Bronchial epithelial cell (primary cell): ENCODE measurements at places on chromosomes 2 and 18. TPM values are rescaled to one million over a fixed set of nuclear protein-coding genes. Genes with fewer than 3 reads are reported as not detected.

DNA sequence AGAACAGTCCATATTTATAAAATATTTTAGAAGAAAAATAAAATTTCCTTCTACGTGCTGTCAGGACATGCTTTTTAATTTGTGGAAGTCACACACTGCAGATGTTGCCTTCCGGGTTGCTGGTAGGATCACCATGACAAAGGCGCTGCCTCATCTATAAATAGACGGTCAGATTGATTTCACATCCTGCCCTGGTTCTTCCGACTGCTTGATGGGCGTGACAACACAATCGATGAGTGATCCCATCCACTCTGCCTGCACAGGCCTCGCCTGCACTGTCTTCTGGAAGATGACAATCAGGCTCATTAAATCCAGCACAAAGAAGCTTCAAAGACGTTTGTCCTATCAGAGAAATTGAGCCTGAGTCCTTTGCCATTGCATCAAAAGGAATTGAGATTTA, 318.9 kb upstream of the TRIB2 start:
- peak; percentile 36 for DNase-seq

Gene FEV
- total RNA-seq: not detected in 2 replicates

DNA sequence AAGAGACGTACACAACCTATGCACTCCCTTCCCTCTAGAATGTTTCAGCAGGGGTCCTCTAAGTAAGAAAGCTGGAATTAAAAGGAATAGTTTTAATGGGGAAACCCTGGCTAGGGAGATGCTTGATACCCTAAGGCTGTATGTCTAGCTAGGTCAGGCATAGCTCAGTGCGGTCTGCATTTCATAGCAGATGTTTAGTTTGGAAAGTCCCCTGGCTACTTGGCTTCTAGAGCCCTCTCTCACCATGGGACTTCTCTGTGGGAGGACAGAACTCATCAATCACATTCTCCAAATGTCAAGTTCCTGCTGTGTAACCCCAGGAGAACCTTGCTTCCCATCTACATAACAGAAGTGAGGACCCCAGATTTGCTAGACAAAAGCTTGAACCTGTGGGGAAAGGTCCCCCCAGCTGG, 24.1 kb upstream of the ANXA4 start:
- DNase-seq: peak; percentile 6

Gene C2orf80
- total RNA-seq: not detected in 2 replicates

DNA sequence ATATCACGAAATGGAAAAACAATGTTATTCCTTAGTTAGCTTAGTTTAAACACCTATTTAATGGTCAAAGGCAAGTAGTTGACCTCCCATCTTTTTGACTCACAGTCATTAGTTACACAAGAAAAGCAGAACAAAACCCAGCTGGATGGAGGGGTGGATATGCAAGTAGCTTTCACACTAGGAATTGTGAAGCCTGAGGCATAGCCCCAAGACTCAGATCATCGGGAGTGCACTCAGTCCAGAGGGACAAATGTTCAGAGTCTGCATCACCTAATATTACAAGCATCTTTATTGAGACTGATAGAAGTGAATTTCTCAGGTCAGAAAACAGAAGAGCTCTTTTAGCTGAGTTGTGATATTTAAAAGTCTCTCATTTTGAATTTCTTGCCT, 15.5 kb upstream of the CPS1 start:
- no peak for DNase-seq

Gene PCARE
- not detected in 2 replicates for total RNA-seq
